ENCODE measurements at places on chromosomes 11 and 22. TPM values are rescaled to one million over a fixed set of nuclear protein-coding genes. Genes with fewer than 3 reads are reported as not detected.

PGA5 gene
- not detected for total RNA-seq

- no peak overlapping the region for H3K27ac ChIP-seq
- no peak overlapping the region for H3K4me3 ChIP-seq
- DNase-seq, result no peak
- no peaks in the 10 kb centered on the region for H3K27me3 ChIP-seq
- H3K36me3 ChIP-seq, result no peaks in the 10 kb centered on the region
- no peaks in the 10 kb centered on the region for H3K4me1 ChIP-seq
Observed at GRCh38 chr11:134662629-134663360, 250.8 kb upstream of the B3GAT1 start.

GRCh38 chr11:26243426-26243825 is 88.5 kb upstream of the ANO3 start:
- no peak overlapping the region for H3K4me3 ChIP-seq
- H3K27me3 ChIP-seq, result no peaks in the 10 kb centered on the region
- peaks cover 8% of the 10 kb centered on the region for H3K4me1 ChIP-seq
- DNase-seq, result no peak
- H3K36me3 ChIP-seq, result no peaks in the 10 kb centered on the region

DNA sequence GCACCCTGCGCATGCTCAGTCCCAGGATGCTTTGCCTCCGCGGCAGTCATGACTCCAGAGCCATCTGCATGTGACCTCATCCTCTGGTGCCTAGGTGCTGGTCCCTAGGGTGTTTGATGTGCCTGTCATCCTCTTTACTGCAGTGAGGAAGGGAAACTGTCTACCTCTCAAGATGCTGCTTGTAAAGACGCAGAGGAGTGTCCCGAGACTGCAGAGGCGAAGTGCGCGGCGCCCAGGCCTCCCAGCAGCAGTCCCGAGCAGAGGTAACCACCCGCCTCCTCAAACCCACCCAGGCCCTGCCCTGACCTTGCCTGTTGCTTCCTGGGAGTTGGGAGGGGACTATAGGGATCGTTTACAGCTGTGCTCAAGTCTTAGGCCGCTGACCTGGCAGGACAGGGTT is 74.6 kb upstream of the GAL start:
- no peaks in the 10 kb centered on the region for H3K36me3 ChIP-seq
- no peaks in the 10 kb centered on the region for H3K27me3 ChIP-seq

DNA sequence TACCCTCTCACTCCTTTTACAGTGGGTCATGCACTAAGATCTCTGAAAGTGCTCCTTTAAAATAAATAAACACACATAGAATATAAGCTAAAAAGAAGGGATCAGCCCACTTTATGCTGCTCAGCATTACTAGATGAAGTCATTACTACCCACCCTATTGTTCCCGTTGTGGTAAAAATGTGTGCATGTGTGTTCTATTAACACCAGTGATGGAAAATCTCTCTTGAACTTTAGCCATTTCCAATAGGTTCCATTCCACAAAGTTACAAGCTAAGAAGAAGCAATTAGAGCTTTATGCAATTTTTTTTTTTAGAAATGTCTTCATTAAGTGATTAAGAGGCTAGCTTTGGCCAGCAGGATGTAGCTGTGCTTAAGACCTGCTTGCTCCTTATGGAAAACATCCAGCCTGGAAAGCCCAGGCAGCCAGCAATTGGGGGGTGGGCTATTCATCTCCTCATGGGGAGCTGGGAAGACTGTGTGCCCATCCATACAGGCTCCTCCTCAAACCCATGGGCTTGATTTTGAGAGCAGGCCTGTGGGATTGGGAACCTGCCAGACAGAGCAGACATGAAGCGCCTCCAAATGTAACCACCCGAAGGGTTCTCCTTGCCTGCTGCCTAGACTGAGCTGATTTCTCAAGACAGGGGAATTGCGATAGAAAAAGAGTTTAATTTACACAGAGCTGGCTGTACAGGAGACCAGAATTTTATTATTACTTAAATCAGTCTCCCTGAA is 92.9 kb upstream of the PARVA start:
- peaks cover 6% of the 10 kb centered on the region for H3K4me1 ChIP-seq
- no peak overlapping the region for H3K27ac ChIP-seq
- H3K27me3 ChIP-seq, result no peaks in the 10 kb centered on the region
- no peaks in the 10 kb centered on the region for H3K36me3 ChIP-seq
- DNase-seq, result no peak

DNA sequence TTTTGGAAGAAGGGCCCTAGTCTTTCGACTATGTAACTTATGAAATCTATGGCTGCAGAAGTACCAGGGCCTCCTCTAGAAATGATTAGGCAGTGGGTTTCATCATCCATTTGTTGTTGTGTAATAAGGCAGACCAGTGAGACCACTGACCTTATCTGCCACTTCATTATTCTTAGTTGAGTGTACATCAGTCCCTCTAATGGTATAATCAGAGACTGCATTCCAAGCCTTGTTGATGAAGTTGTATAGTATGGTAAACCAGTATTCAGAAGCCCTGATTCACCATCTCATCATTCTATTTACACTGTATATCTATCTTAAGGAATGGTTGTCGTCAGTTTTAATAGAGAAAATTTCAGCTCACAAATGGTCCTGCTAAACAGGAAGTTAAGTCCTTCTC is 32.2 kb upstream of the GRIA4 start:
- H3K36me3 ChIP-seq, result no peaks in the 10 kb centered on the region
- no peaks in the 10 kb centered on the region for H3K4me1 ChIP-seq
- DNase-seq, result no peak
- no peak overlapping the region for H3K4me3 ChIP-seq

DNA sequence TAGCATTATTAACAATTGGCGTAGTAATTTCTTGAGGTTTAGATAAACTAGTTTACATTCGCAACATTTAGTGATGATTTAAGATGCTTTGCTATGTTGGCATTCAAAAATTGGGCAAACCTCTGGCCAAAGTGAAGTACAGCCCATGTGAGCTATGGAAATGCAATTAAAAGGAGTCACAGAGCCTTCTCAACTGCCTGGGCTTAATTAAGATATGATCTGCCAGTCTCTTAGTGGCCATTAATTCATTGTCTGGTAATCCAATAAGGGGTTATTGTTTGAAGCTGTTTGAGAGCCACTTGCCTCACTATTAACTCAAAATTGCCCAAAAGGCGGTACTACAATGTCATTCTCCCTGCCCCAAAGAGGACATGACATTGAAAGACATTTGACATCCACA is 608.9 kb downstream of the NTM start:
- H3K27ac ChIP-seq, result no peak overlapping the region
- peaks cover 8% of the 10 kb centered on the region for H3K27me3 ChIP-seq
- no peaks in the 10 kb centered on the region for H3K36me3 ChIP-seq
- H3K4me3 ChIP-seq, result no peak overlapping the region
- no peaks in the 10 kb centered on the region for H3K4me1 ChIP-seq

DNA sequence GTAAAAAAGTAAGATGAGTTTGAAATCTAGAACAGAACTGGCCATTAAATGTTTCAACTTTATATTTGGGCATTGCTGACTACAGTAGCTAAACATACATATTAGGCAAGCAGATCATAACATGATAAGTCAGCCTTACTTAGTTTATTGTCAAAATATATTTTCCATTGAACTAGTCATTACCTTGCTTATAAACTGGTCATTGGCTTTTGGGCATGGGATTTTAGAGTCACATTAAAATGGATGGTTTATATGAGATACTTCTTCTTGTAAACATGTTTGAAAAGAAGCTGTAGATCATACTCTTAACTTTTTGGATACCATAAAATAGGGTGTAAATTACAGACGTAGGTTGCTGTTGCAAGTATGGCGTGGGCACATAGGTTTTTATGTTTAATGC is 2.7 kb downstream of the HIPK3 start:
- no peaks in the 10 kb centered on the region for H3K27me3 ChIP-seq
- DNase-seq, result no peak
- peak overlapping the region; percentile 100 for H3K27ac ChIP-seq
- peak overlapping the region; percentile 90 for H3K4me3 ChIP-seq
- no peaks in the 10 kb centered on the region for H3K4me1 ChIP-seq

- no peak overlapping the region for H3K27ac ChIP-seq
- H3K4me3 ChIP-seq, result no peak overlapping the region
- H3K36me3 ChIP-seq, result no peaks in the 10 kb centered on the region
- H3K4me1 ChIP-seq, result no peaks in the 10 kb centered on the region
- H3K27me3 ChIP-seq, result no peaks in the 10 kb centered on the region
- DNase-seq, result peak; percentile 60
Observed at GRCh38 chr11:126190792-126191191, 20.7 kb downstream of the RPUSD4 start.

DNA sequence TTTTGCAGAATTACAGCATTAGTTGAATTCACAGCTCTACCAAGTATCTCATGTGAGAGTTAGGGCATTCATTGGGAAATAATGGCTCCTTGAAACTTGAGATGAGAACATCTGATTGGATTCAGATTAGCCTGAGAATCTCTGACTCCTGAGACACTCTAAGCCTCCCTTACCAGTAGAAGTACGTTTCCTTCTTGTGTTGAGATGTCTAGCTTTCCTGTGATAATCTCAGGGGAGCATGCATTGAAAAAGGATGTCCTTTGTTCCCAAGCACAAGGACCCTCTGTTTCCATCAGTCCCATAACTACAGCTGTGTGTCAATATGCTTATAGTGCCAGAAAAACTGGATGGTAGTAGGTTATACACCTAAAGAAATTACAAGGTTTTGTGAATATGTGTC is 35.2 kb upstream of the RDX start:
- DNase-seq, result no peak
- H3K27me3 ChIP-seq, result no peaks in the 10 kb centered on the region

LSP1 gene
- total RNA-seq, result 22.6 TPM

GRCh38 chr11:71146846-71147245 is 105.5 kb downstream of the SHANK2 start:
- no peak for DNase-seq
- H3K27ac ChIP-seq, result no peak overlapping the region
- no peaks in the 10 kb centered on the region for H3K27me3 ChIP-seq
- no peaks in the 10 kb centered on the region for H3K4me1 ChIP-seq
- no peak overlapping the region for H3K4me3 ChIP-seq

- no peak overlapping the region for H3K27ac ChIP-seq
- no peaks in the 10 kb centered on the region for H3K4me1 ChIP-seq
- no peak overlapping the region for H3K4me3 ChIP-seq
- H3K36me3 ChIP-seq, result no peaks in the 10 kb centered on the region
- DNase-seq, result no peak
Observed at GRCh38 chr11:126834573-126834972, 166.0 kb downstream of the KIRREL3 start.

SMC1B gene
- total RNA-seq, result not detected

GAB4 gene
- 0.14 TPM for total RNA-seq

DNA sequence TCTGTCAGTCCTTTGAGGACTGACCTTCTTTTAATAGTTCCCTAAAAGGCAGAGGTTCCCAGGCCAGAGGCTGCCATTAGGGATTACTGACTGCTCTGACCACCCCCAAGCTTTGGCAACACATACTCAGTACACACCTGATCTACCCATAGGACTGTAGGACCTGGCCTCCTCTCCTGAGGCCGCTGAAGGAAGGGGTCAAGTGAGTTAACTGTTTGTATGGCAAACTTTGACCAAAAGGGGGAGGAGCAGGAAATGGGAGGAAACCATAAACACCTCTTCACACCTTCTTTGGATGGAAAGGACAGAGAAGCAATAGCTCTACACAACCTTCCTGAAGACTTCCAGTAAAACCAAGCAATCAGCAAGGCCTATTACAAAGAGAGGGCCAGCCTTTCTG is 104.0 kb downstream of the APOL5 start:
- no peak overlapping the region for H3K4me3 ChIP-seq
- no peaks in the 10 kb centered on the region for H3K36me3 ChIP-seq
- DNase-seq, result no peak
- H3K4me1 ChIP-seq, result peaks cover 7% of the 10 kb centered on the region
- H3K27ac ChIP-seq, result no peak overlapping the region
- H3K27me3 ChIP-seq, result no peaks in the 10 kb centered on the region

GRCh38 chr22:46792841-46793261 is 30.4 kb downstream of the TBC1D22A start:
- H3K27me3 ChIP-seq, result no peaks in the 10 kb centered on the region
- no peaks in the 10 kb centered on the region for H3K4me1 ChIP-seq
- no peaks in the 10 kb centered on the region for H3K36me3 ChIP-seq
- no peak overlapping the region for H3K27ac ChIP-seq

- H3K27me3 ChIP-seq, result no peaks in the 10 kb centered on the region
- no peak for DNase-seq
- H3K4me1 ChIP-seq, result no peaks in the 10 kb centered on the region
- peak overlapping the region; percentile 79 for H3K27ac ChIP-seq
Observed at GRCh38 chr22:23750367-23750713, 572 bp downstream of the ZNF70 start.

- peak overlapping the region; percentile 77 for H3K27ac ChIP-seq
- no peak for DNase-seq
- no peak overlapping the region for H3K4me3 ChIP-seq
- no peaks in the 10 kb centered on the region for H3K36me3 ChIP-seq
Observed at GRCh38 chr11:86818462-86819192, 18.3 kb downstream of the PRSS23 start.

TRIM49 gene
- total RNA-seq, result not detected

DNA sequence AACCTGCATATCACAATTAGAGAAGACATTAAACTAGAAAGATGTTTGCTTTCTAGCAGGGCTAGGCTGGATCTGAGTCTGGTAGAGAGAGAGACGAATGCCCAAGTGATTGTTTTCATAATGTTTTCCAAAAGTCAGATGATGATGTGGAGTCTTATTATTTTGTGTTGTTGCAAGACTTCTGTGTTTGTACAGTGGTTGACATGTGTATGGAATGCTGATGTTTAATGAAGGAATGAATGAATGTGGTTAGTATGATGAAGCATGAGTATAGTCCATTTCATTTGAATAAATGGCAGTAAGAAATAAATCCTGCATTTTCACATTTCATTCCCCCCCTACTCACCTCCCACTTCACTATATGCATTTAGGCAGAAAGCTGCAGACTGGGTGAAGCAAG is 69.6 kb downstream of the PPP2R1B start:
- H3K4me1 ChIP-seq, result no peaks in the 10 kb centered on the region

OR10D3 gene
- total RNA-seq, result not detected

DNA sequence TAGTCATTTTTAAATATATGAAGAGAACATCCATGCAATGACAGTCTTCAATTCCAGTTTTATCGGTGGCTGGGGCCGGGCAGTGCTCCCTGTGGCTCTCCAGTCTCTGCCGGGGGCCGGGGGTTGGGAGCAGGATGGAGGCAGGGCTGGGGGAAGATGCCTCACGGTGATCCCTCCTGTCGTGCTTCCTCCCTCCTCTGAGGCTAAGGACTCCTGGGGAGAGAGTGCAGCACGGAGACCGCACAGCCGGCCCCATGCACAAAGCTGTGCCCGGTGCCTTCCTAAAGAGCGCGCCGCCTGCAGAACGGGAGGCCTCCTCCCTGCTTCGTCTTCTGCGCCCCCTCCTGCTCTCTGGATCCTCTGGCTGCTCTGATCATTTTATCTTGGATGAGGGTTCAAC is 20.5 kb downstream of the GAL start:
- H3K27ac ChIP-seq, result no peak overlapping the region
- no peak for DNase-seq
- H3K4me3 ChIP-seq, result no peak overlapping the region
- no peaks in the 10 kb centered on the region for H3K27me3 ChIP-seq
- H3K36me3 ChIP-seq, result no peaks in the 10 kb centered on the region

SLC25A45 gene
- 5.9 TPM for total RNA-seq

Data from uterus (tissue), 4 donors.